ENCODE measurements at places on chromosomes 6 and 20.

DNA sequence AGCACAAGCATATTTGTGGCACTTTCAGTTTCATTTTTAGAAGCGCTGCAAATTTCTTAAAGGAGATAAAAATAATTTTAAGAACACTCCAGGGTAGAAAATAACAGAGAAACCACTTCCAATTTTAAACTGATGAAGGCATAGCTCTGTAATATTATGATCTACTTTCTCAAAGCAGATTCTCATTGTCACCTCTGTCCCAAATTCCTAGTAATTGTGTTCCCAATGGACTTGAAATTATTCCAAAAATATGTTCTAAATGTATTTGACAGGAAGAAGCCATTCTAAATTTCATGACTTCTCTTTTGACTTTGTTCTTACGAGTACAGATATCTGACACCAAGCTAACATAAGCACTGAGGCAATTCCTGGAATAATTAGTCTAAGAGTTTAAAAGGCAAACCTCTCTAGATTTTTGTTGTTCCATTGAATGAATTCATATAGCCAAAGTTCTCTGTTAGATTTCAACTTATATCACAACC lies 140.2 kb upstream of the CARMIL1 start:
- DNase-seq: no peak

- DNase-seq: no peak
These were observed 15.6 kb upstream of the BICRAL start for GRCh38 chr6:42766163-42766670.

DNA sequence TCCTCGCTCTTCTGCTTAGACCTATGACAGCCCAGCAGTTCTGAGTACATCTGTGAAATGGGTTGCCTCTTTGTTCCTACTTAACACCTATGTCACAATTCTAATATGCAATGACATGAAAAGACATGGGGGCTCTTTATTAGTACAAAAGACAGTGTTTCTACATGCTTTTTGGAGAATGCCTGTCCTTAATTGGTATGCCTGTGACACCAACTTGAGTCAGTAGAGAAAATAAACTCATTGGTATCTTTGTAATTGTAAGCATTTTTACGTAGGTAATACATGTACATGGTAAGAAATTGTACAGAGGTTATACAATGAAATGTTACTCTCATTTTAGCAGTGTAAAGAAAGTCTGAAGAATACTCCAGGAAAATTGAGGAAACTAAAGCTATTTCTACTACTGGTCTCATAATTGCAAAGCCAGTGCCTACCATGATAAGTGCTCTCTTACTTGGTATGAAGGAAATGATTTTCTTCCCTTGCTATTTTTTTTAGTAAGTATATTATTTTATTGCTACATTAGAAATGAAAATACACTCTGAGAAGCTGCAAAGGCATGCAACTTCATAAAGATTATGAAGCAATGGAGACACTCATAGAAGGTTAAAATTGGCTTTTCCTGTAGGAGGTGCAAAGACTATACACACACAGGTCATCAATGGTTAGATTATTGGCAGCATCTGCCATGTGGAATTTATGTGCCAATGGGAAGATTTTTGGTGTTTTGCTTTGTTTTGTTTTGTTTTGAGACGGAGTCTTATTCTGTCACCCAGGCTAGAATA lies 4.9 kb upstream of the EEF1A1 start:
- DNase-seq: no peak

- no peak for DNase-seq
These were observed 53.9 kb downstream of the AFG1L start for GRCh38 chr6:108348655-108349349.

DNA sequence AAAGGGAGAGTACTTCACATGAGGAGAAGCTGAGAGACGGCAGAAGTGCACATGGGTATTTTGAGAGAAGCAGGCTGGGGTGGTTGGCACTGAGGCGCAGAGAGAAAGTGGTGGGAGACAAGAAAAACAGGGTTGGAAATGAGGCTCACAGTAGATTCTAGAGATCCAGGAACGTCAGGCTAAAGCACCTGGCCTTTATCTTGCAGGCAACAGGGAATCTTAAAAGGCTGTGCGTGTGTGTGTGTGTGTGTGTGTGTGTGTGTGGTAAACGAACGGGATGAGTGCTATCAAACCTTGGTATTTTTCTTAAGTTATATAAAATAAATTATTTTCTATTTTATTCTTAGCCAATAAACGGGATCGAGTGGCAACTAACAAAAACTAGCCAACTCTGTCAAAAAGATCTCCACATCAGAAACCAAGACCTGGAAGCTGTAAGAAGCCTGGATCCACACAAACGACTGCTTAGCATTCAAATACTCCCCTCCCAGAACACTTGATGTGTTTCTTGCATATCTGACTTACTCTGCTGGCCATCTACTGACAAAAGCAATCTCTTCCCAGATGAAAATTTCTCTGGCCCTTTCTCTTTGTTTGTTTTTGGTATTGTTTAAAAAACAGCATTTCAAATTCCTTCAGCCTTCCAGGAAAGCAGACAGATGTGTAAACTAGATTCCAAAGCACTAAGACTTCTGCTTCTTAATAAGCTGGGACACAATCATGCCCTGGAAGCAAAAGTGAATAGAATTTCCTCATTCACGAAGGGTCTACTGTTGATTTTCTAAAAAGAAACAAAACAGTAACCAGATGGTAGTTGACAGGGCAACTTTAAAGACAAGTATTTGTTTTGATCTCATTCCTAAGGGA lies 44.8 kb upstream of the FABP7 start:
- no peak for DNase-seq

DNA sequence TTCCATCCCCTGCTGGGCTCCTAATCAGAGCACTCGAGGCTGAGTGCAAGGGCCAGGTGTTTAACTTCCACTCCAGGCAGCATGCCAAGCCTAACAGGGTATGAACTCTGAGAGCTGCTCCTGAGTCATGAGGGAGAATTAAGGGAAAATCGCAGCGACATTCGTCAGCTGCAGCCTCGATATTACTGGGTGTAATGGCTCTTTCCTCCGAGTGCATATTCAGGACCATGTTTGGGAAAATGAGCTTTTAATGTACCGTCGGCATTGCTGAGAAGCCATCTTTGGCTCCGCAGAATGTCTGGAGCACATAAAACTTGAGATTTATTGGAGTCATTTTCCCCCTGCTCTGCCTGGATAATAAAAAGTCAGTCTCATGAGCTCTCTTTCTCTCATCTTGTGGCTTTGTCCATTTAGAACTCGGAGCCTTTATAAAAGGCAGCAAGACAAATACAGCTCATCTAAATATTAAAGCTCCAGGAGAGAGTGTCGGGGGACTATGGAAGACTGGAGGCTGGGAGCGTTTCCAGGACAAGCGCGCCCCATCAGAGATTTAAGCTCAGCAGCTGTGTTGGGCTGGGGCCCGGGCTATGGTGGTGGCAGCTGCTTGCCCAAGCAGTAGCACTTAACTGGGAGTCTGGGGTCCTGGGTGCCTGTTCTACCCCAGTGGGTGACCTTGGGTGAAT lies 103.7 kb downstream of the TOX2 start:
- DNase-seq: no peak

DNA sequence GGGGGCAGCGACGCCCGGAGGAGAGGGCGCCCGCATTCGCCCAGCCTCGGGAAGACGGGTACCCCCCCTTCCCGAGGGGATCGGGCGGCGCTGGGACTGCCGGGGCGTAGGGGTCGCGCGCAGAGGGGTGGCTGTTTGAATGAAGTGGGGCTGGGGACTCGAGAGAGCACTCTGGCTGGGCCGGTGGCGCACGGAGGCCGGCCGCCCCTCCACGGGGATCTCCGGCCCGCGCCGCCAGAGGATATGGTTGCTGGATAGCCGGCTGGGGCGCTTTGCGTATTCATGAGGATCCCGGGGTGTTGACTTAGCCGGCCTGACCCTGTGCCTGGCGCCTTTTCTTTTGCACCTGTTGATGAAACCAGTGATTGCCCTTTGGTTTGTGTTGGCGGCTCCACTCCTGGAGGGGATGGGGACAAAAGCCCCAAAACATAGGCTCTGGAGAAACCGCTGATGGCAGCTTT lies 469 bp downstream of the SYNJ2 start:
- DNase-seq: no peak

DNA sequence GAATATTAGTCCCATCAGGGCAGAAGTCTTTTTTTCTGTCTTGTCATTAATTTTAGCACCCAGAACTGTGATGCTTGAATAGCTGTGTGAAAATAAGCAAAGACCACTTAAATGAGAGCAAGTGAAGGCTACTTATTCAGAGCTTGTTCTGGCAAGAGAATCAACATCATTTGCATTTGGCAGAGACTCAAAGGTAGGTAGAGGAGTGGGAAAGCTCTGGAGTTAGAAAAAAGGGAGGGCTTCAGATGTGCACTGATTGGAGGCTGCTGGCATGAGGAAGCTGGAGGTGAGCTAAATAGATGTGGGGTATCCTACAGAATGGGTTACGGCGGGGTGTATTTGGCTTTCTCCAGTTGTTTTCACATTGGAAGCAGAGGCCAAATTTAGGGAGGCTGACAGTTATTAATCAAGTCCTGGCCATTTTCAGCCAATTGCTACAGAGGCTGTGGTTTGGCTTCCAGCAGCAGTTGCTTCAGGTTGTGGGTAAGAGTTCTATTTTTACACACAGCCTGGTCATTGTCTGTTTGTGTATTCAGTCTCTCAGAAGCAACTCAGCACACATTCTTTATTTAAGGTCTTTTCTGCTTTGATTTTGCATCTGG lies 254.3 kb downstream of the BTBD3 start:
- no peak for DNase-seq

GRCh38 chr20:49675368-49676151 lies 38.1 kb downstream of the B4GALT5 start:
- no peak for DNase-seq

- DNase-seq: no peak
These were observed 7.2 kb upstream of the TRIB3 start for GRCh38 chr20:373171-373890.

- DNase-seq: no peak
These were observed 239.7 kb downstream of the ATXN1 start for GRCh38 chr6:16521528-16521927.

GRCh38 chr6:121858986-121859385 lies 423.5 kb downstream of the GJA1 start:
- no peak for DNase-seq

GRCh38 chr6:35413911-35414310 lies 38.2 kb upstream of the FANCE start:
- DNase-seq: no peak

- DNase-seq: no peak
These were observed 24.5 kb downstream of the PLCG1 start for GRCh38 chr20:41161886-41162285.

- DNase-seq: no peak
These were observed 300.4 kb downstream of the C6orf118 start for GRCh38 chr6:165008971-165009370.

DNA sequence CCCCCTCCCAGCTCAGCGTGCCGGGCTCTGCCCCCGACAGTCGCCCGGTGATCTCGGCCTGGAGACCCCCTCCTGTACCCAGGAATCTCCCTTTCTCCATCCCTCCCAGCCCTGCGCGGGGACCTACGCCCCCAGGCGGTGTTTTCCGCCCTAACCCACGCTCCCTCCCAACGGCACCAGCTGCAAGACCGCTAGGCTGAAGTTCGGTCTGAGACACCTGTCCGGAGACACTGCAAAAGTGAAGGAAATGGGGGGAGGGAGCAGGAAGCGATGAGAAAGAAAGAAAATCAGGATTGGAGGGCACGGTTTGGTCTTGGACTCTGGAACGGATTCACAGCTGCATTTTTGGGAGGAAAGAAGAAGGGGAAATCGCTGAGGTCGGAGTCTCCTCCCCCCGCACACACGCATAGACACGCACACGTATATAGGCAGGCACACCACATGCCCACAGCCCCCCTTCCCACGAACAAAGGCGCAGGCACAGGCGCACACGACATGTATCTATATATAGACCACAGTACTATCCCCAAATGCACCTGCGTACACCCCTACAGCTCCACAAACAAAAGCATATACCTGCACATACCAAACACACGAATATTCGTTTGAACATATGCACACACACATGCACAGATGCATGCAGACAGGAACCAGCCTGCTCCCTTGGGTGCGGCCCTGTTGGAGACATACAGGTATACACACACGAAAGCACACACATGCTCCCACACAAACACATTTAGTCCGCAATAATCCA lies 1.0 kb downstream of the SLC32A1 start:
- no peak for DNase-seq

DNA sequence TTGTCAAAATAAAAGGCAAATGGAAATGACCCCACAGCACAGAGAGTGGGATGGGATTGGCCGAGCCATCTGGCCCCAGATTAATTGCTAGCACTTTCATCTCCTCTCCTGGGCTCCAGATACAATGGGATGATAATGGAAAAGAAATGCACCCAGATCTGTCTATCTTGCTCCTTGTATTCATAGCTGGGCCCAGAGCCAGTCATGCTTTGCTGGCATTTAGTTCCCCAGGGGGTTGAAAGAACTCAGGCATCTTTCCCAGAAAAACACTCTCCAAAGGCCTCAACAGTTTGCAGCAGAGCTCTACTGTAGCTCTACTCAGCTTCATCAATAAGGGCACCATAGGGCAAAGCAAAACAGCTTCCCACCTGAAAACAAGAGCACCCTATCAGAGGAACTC lies 116.0 kb upstream of the FOXA2 start:
- no peak for DNase-seq

GRCh38 chr20:53579581-53580375 lies 13.9 kb downstream of the ZNF217 start:
- no peak for DNase-seq

Data from stimulated activated CD4-positive, alpha-beta T cell treated with anti-CD3 and anti-CD28 coated beads, Interleukin-12 subunit alpha, Interleukin-12 subunit beta, amount 100 ng/mL, for 24 hours (primary cell).